ENCODE measurements at places on chromosomes 3 and 15. TPM values are rescaled to one million over a fixed set of nuclear protein-coding genes. Genes with fewer than 3 reads are reported as not detected.

DNA sequence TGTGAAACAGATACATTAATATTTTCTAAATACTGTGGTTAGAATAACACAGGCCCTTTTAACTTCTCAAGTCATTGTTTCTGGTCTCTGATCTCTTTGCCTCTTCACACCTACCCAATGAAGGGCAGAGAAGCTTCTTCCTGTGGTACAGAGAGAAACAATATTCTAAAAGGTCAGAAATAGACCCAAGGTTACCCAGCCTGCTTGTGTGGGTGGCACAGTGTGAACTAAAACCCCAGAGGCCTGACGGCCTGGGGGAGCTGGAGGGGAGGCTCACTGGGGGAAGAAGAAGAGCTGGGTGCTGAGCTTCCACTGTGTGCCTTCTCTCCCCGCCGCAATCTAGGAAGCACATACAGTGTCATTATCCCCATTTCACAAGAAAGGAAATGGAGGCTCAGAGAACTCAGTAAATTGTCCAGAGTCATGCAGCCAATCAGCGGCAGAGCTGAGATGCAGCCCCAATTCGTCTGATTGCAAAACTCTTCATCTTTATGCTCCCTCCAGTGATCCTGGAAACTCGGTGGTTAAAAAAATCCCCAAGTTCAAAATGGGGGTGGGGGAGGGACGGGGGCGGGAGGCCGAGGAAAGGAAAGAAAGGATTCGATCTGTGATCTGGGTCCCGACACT is 64.1 kb upstream of the HEG1 start:
- DNase-seq, result no peak

The EBLN2 gene
- 14.9 TPM for total RNA-seq

The C3orf22 gene
- total RNA-seq, result 0.44 TPM

DNA sequence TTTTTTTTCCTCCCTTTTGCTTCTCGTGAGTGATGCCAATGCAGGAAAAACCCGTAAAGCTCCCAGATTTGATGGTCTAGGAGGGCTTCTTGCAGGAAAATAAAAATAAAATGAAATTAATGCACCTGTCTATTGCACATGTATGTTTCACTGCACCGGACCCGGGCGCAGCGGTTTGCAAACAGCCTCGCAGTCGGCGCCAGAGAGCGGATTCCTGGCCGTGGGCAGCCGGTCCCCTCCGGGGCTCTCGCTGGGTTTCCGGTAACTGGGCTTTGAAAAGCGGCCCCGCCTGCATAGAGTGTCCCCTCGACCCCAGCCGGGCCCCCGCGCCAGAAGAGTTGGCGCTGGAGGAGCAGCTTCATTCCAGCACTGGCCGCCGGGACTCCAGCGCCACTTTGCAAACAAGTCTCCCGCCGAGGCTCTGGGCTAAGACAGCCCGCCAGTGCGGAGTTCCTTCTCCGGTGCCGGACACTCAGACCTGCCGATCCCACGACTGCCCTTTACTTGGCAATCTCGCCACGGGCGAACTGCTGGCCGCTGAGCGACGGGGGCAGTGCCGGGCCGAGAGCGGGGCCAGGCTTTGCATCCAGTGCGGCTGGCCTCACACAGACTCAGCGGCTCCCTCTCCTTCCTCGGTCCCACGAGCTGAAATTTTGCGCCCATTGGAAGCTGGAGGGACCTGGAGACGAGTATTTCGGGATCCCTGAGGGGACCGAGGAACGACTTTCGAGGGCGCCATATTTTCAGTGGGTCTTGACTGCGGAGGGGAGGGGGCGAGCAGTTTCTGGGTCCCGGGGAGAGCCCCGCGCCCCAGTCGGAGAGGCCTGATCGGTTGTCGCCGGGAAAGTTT is 225.9 kb upstream of the C2CD4B start:
- DNase-seq, result peak; percentile 37

DNA sequence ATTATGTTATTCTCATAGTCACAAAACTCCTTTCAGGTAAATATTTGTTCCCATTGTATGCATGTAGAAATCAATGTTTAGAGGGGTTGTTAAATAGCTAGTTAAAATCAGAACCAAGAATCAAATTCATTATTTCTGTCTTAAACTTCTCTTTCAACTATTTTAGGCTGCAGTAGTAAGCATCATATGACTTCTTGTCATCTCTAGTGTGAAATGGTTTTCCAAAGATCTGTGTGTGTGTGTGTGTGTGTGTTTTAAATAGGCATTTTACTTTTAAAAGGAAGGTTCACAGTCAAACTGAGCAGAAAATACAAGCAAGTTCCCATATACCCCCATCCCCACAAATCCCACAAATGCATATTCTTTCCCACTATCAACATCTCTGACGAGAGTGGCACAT is 506.5 kb downstream of the LPP start:
- DNase-seq, result no peak

DNA sequence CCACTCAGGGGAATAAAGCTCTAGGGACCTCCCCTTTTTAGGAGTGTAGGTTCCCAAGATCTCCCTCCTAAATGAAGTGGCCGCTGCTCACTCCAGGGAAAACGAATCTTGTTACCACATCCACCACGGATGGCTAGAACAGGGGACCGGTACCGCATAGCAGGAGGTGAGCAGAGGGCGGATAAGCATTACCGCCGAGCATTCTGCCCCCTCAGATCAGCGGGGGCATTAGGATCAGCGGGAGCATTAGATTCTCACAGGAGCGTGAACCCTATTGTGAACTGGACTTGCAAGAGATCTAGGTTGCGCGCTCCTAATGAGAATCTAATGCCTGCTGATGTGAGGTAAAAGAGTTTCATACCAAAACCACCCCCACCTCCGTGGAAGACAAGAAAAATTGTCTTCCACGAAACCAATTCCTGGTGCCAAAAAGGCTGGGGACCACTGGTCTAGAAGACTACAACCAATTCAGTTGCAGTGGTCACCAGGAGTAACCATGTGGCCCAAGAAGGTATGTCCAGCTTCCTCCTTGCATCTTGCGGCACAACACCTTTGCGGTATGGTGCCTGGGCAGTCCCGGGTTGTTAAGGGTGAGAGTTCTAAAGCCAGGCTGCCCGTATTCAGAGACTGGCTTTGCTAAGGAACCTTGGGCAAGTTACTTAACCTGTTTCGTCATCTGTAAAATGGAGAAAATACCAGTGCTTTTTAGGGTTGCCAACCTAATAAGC is 1.1 kb upstream of the SS18L2 start:
- DNase-seq, result no peak

DNA sequence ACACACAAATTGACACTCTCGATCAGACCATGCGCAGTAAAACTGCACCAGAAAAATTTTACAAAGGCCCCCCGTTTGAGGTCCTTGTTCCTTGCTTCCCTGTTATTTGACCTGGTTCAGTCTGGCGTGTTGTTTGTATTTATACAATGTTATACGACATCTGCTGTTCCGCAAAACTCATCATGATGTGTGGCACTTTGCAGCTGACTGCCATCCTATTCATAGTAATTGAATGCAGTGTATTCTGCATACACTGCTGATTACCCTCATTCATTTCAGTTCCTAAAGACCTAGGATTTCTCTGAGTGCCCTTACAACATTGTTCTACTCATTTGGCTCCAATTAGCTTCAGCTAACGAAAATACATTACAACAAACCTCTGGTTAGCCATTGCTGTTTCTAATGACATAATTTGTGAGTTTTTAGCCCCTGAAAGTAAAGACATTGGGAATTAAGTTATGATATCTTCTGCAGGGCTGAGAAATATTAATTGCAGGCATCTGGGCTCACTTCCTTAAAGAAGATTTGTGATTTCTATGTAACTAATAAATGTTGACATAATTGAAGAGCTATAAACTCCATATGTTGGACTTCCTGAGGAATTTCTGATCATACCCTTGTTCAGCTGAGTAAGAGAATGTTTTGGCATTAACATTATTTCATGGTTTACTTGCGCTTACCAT is 75.7 kb downstream of the C3orf38 start:
- no peak for DNase-seq

The AADACL2 gene
- not detected for total RNA-seq

DNA sequence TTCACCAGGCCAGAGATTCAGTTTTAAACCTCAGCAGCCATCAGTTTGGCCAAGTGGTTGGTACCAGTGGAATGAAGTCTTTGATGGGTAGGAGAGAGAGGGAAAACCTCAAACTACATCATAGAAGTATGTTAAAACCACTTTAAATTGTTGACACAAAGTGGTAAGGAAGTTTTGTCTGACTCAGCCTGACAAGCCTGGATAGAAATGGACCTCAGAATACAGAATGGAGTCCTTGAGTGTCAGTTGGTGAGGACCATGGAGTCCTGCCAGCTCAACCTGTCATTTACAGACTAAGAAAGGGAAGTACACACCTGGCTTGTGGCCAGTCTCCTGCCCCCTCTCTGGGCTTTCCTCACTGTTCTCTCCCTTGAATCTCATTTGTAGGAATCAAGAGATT is 12.1 kb downstream of the EAF1 start:
- no peak for DNase-seq

DNA sequence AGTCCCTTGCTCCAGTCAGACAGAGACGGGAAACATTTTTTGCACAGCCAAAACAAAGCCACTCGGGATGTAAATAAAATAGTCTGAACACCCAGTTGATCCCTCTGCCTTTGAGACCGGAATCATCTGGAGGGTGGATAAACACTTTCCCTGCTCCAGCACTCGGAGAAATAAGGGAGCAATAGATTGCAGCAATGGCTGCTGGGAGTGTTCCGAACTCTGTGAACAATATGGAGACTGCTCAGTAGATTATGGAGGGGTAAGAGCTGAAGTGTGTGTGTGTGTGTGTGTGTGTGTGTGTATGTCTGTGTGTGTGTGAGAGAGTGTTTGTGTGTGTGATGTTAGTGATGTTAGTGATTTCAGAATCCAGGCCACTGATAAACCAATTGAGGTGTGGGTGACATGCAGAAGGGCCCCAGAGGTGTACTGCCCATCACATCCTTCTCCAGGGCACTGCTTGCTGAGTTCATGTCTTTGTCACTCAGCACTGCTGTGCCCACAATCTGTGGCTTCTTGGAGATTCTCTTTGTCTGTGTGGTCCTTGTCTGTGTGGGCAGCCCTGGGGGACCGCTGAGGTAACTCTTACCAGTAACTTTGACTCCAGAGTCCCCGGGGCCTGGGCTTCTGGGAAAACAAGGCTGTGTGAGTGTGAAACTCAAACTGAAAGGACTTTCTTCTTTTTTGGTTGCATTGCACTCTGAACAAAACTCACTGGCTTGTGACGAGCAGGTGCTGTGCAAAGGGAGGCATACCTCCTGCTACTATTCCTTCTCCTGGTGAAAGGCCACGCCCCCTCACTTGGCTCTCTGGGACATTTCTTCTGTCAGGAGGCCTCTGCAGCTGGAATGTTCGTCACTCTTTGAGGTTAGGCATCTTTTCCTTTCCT is 23.0 kb downstream of the CRYGS start:
- no peak for DNase-seq

The HES1 gene
- 129 TPM for total RNA-seq

GRCh38 chr15:98878172-98878571 is 129.4 kb downstream of the PGPEP1L start:
- DNase-seq, result no peak

DNA sequence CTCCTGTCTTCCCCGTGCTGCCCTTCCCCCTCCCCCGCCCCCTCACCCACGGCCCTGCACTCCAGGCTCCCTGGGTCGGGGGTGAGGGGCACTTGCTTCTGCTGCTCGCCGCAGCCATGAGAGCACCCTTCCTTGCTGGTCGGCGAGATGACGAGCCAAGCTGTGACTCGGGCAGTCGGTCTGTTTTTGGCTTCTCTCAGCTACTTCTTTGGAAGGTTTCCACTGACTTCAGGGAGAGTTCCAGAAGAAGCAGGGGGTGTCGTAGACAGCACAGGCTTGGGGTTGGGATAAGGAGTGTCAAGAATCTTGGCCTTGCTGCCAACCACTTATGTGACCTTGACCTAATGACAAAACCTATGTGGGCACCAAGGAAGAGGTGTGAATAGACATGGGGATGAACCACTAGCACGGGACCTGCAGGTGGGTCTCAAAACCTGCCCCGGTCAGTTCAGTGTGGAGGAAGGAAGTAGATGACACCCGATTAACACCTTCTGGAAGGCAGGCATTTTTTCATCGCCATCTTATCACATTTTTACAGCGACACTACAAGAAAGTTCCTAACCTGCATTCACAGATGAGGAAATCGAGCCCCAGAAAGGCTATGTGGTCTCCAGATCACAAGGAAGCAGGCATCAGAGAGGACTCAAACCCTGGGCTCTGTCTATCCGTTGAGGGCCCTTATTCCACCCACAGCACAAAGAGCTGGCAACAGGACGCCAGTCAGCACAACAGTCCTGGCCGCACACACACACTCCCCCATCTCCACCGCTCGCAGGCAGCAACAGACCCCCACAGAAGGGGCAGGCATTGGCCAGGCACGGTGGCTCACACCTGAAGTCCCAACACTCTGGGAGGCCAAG is 120.9 kb downstream of the LIPC start:
- no peak for DNase-seq

The NRROS gene
- total RNA-seq, result 2.0 TPM

- DNase-seq, result no peak
These were observed 156.8 kb downstream of the WNT5A start for GRCh38 chr3:55330355-55330754.

- no peak for DNase-seq
These were observed 9.7 kb upstream of the CMTM7 start for GRCh38 chr3:32381922-32382321.

GRCh38 chr15:66997212-66997611 is 68.2 kb upstream of the SMAD3 start:
- no peak for DNase-seq

The PLCB2 gene
- total RNA-seq, result 2.5 TPM

DNA sequence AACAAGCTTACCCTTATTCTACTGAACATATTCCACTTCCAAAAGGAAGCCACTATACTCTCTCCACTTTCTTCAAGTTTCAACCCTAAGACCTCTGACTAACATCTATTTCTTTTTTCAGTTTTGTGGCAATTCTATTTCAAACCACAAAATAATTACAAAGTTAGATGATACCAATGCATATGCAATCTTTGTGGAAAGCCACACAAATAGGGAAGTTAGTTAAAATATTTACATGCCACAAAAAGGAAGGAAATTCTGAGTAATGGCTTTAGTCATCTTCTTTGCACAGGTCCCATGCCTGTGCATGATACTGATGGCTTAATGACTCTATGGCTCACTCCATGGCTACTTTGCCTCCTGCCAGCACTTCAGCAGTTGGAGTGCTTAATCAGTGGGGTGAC is 57.0 kb upstream of the MCTP2 start:
- DNase-seq, result no peak
